Stomach (tissue), 19 donors: ENCODE measurements at places on chromosomes 3 and 15. TPM values are rescaled to one million over a fixed set of nuclear protein-coding genes. Genes with fewer than 3 reads are reported as not detected.
A peak's percentile ranks its signal among the peaks of the same experiment; 100 is the strongest.

DNA sequence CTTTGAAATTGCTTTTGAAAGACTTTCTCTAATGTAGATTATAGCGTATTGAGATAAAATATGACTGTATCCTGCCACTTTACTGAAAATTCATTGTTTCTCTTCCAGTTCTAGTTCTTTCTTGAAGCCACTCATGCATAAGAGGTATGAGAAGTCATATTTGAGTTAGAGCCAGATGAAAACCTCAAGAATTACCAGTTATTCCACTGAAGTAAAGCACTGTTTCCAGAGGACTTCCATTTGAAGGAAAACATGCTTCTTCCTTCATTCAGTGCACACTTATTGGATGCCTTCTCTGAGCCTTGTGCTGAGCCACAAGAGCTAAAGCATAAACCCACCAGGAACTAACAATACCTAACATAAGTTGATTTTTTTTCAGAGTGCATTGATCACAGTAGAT is 513.4 kb downstream of the ZNF385D start:
- no peak for DNase-seq

- no peak for DNase-seq
These were observed 643.0 kb upstream of the GOLIM4 start for GRCh38 chr3:168738527-168739325.

GRCh38 chr3:172142051-172142863 is 102.9 kb downstream of the FNDC3B start:
- no peak for DNase-seq

GRCh38 chr3:97895216-97895615 is 73.4 kb downstream of the CRYBG3 start:
- DNase-seq: no peak

- no peak for DNase-seq
These were observed 15.3 kb upstream of the FMN1 start for GRCh38 chr15:33209575-33210481.

The CCDC54 gene
- total RNA-seq: not detected

- DNase-seq: no peak
These were observed 33.8 kb downstream of the TXNRD3 start for GRCh38 chr3:126621171-126621570.

GRCh38 chr3:151592287-151592686 is 131.4 kb upstream of the IGSF10 start:
- DNase-seq: no peak

- DNase-seq: no peak
These were observed 25.0 kb downstream of the GLB1 start for GRCh38 chr3:33071946-33072345.

GRCh38 chr3:180416111-180416594 is 185.8 kb upstream of the TTC14 start:
- no peak for DNase-seq

- peak; percentile 58 for DNase-seq
These were observed 142.0 kb upstream of the PDZRN3 start for GRCh38 chr3:73766599-73767381.

The CPLX3 gene
- total RNA-seq: 57.8 TPM

DNA sequence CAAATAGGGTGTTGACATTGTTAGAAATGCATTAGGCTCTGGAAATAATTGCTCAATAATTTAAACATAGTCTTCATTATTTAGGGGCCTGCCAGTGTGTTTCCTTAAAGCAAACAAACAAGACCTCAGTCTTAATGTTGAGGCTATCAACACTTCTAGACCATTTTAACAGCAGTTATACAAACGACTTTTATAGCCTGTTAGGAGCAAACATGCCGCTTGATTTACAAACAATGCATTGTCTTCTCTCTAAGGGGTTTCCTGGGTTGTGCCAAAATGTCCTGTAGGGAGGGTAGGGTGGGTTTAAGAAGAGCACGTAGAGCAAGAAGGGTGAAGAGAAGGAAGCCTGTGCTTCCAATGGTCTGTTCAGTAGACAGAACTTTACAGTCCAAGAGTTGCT is 53.7 kb downstream of the TPRG1 start:
- DNase-seq: no peak

GRCh38 chr3:54987719-54988118 is 59.9 kb upstream of the LRTM1 start:
- no peak for DNase-seq

DNA sequence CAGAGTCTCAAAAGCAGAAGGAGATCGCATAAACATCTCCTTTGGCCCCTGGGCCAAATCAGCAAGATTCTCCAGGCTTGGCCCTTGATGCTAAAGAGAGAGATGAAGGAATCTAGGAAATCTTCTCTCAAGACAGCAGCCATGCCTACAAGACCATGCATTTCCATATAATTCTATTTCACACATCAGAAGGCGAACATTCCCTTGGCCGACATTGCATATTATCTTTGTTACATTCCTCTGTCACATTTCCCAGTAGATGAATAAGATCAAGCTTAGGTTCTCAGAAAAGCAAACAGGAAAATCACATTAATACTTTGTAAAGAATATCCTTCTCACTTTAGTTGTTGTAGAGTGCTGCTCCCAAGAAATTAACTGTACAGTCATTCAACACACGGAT is 21.3 kb downstream of the GASK1A start:
- no peak for DNase-seq

The LSAMP gene
- total RNA-seq: 1.2 TPM

GRCh38 chr15:75171408-75171807 is 30.3 kb upstream of the C15orf39 start:
- DNase-seq: no peak

The CCDC71 gene
- total RNA-seq: 22.6 TPM

DNA sequence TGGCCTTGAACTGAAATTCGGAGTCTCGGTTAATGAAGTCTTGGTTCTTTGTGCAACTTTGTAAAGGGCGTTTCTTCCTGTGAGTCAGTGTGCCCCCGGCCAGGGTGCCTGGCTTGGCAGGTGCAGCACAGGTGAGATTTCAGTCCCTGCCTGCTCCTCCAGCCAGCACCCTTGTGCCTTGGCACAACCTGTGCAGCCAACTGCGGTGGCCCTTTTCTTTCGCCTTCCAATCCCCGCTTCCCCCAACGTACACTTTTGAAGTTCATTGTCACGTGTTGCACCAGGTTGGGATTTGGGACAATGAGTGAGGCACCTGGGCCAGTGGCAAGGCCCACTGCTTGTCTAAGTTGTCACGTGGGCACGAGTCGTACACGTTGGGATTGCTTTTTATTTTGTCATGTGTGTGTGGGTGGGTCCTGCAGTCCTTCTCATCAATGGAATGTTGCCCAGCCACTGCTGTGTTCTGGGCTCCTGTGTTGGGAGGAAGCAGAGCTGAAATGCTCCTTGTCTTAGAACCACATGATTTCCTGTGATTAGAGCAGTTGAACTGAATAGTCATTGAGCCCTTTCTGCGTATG is 242.9 kb upstream of the BHLHE40 start:
- peak; percentile 78 for DNase-seq

The RTP3 gene
- total RNA-seq: not detected

DNA sequence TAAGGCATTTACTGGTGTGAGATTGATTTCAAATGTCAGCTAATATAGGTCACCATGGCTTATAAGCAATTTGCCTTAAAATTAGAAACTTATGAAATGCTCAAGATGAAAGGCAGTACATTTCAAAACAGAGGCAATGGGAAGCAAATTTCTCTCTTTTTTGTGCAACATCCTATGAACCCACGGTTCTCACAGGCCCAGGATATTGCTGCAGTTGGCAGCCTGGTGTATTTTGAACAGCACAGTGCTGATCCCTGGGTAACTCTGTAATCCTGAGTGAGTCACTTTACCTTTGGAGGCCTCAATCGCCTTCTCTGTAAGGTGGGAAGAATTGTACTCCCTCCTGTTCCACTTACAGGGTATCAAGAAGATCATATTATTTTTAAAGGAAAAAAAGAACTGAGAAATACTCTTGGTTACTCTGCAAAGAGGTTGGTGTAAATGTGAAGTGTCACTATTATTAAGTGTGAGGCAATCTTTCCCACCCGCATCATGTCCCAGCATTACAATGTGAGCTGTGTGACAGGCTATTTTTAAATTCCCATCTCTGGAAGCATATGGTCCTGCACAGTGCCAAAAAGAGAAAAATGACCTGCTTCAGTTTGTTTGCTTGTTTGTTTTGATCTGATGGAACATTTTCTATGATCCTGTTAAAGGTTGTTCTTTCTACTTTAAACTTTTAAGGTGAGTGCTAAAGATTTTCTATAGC is 190.1 kb upstream of the LPP start:
- DNase-seq: no peak

The AP3S2 gene
- total RNA-seq: 17.4 TPM

DNA sequence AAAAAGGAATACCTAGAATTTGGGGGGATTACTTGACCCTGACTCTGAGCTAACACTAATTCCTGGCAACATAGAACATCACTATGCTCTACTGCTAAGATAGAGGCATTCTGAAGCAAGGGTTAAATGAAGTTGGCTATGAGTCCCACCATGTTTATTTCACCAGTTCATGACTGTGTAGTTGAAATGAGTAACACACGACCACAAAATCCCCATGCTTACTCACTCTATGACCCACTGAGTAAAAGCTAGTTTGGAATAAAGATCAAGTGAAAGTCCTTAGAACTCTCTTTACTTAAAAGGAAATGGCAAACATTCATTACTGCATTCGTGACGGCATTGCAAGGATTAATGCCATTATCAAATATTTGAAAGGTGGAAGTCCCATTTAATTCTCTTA is 47.4 kb downstream of the MRPL46 start:
- no peak for DNase-seq

DNA sequence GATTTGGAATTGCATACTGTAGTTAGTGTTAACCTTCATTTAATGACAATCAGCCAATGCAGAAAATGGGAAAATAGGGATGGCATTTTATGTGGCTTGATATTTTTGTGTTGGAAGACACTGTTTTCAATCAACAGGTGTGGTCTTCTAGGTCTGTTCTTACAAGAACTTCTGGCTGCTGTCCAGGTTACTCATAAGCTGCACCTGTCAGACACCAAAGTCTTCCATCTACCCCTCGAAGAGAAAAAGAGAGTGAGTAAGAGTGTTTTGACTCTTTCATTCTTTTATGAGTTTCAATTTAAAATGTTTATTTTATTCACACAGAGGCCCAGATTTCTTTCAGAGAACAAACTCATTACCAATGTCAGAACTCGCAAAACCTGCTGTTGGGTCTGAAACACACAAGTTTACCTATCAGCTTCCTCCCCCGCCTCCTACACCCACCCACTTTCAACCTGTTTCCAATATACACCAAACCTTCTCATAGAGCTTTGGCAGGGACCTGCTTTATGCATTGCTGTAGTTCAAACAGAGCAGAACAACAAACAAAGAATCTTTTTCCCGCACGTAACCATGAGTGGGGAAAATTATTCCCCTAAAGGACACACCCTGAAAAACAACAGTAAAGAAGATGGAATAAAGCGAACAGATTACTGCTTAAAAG is 767.7 kb upstream of the ALCAM start:
- DNase-seq: peak; percentile 57

GRCh38 chr3:70277304-70277703 is 35.1 kb downstream of the MDFIC2 start:
- peak; percentile 28 for DNase-seq
